CD8-positive, alpha-beta memory T cell (primary cell): ENCODE measurements at places on chromosomes 4 and X. TPM values are rescaled to one million over a fixed set of nuclear protein-coding genes. Genes with fewer than 3 reads are reported as not detected.

The PPP4R3C gene
- polyA plus RNA-seq: not detected

The CDS1 gene
- polyA plus RNA-seq: 0.28 TPM

The GAB1 gene
- 0.02 TPM for polyA plus RNA-seq

The TRIML2 gene
- not detected for polyA plus RNA-seq

The CD38 gene
- 2.1 TPM for polyA plus RNA-seq

The SMIM10 gene
- polyA plus RNA-seq: 0.36 TPM

The DGKQ gene
- polyA plus RNA-seq: 26.2 TPM

The CHRDL1 gene
- not detected for polyA plus RNA-seq

The NDNF gene
- not detected for polyA plus RNA-seq

The PCDH19 gene
- not detected for polyA plus RNA-seq

The TMEM144 gene
- polyA plus RNA-seq: not detected

The CLGN gene
- polyA plus RNA-seq: not detected

The LDOC1 gene
- 19.3 TPM for polyA plus RNA-seq

The DCAF4L1 gene
- not detected for polyA plus RNA-seq

The UPF3B gene
- polyA plus RNA-seq: 10.9 TPM

The MAGEA12 gene
- not detected for polyA plus RNA-seq

The SPON2 gene
- polyA plus RNA-seq: 43.9 TPM

The RAB9B gene
- 0.22 TPM for polyA plus RNA-seq

The TCEAL9 gene
- polyA plus RNA-seq: 1.0 TPM

The ZAR1 gene
- not detected for polyA plus RNA-seq

The CCDC120 gene
- polyA plus RNA-seq: 1.5 TPM

The OPRPN gene
- polyA plus RNA-seq: not detected

The RXFP1 gene
- polyA plus RNA-seq: not detected

The IL9R gene
- 0.16 TPM for polyA plus RNA-seq

The EDNRA gene
- not detected for polyA plus RNA-seq

The PDGFC gene
- not detected for polyA plus RNA-seq

The TMPRSS11F gene
- polyA plus RNA-seq: not detected

The SLITRK4 gene
- polyA plus RNA-seq: not detected

The CITED1 gene
- not detected for polyA plus RNA-seq

The GALNT7 gene
- 10.0 TPM for polyA plus RNA-seq

The PFKFB1 gene
- not detected for polyA plus RNA-seq

The SH2D1A gene
- 151 TPM for polyA plus RNA-seq

The FAAH2 gene
- polyA plus RNA-seq: 6.6 TPM

The F8 gene
- 15.2 TPM for polyA plus RNA-seq
